Foreskin melanocyte (primary cell): ENCODE measurements at places on chromosomes 1 and 21.

DNA sequence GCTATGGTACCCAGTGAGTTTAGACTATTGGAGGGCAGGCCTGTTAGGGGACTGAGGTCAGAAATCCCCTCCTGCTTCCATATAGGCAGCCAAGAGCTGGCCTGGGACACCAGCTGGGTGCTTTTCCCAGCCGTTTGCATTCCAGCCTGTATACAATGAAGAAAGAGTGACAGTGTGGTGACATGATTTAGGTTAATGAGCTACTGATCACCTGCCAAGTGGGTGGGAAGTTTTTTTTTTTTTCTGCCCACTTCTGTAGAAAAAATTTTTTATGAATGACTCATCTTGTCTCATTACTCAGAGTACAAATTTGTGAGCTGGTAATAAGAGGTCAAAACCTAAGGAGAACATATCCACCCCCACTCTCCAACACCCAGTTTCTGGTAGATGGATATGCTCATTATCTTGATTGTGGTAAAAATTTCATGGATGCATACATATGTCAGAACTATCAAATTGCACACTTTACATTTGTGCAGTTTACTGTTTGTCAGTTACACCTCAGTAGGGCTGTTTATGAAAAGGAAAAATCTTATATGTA lies 16.4 kb upstream of the CGN start:
- peak; percentile 74 for DNase-seq

DNA sequence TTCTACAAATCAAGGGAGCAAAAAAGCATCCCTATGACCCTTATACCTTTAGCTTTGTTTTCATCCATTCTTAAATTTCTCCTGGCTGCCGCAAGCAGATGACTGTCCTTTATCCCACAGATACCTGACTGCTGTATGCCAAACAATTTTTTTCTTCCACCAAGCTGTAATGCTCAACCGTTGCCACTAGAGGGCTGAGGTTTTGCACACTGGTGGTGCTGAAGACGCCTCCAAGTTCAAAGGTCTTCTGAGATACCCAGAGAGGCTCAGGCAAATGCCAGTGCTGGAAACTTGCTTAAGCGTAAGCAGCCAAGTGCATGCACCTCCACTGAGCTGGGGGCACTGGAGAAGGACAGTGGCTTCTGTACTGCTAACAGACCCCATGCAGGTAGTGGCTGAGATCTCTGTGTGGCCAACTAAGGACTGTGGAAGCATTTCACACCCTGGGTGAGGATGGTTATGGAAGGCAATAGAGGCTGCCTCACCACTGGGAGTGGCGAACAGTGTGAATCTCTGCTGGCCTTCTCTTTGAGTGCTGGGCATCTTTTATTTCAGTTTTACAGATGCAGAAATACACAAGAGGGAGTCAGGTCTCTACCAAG lies 28.5 kb downstream of the CNIH3 start:
- peak; percentile 51 for DNase-seq

DNA sequence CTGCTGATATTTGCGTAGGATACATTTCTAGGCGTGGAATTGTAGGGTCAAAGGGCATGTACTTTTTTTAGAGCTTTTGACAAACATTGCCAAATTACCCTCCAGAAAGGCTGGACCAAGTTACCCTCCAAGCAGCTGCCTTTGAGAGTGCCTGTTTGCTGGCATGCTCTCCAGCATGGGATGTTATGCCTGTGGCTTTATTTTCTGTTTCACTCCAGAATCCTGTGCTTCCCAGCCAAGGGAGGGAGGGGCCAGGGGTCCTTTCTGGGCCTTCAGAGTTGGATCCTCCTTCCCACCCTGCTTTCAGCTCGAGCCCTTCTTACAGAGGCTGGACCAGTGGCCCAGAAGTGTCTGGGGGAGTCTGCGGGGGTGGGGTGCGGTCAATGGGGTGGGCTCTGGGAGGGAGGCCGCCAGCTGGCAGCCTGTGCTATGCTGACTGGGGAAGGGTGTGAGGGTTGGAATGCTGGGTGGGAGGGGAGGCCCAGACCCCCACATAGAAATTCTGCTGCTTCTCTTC lies 81.2 kb downstream of the EPHB2 start:
- no peak for DNase-seq

DNA sequence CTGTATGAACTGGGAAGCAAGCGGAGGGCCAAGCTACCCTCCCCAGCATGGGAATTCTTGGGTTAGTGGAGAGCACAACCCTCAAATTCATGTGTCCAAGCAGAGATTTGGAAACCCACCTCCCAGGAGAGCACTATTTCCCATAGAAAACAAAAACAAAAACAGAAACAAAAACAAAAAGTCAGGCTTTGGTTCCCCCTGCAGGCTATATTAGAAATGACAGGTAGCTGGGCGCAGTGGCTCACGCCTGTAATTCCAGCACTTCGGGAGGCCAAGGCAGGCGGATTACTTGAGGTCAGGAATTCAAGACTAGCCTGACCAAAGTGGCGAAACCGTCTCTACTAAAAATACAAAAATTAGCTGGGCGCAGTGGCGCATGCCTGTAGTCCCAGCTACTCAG lies 10.8 kb downstream of the MINDY1 start:
- no peak for DNase-seq

GRCh38 chr1:232291681-232292080 lies 338.3 kb downstream of the SIPA1L2 start:
- no peak for DNase-seq

GRCh38 chr1:12477936-12478611 lies 139.9 kb downstream of the DHRS3 start:
- peak; percentile 100 for DNase-seq

- no peak for DNase-seq
These were observed 32.3 kb downstream of the C21orf91 start for GRCh38 chr21:17786851-17787181.

GRCh38 chr1:61337981-61338848 lies 255.9 kb downstream of the NFIA start:
- peak; percentile 92 for DNase-seq

- DNase-seq, result no peak
These were observed 1.2 kb downstream of the LORICRIN start for GRCh38 chr1:153260585-153261280.

GRCh38 chr1:182680901-182681567 lies 3.4 kb downstream of the RGS8 start:
- no peak for DNase-seq

- DNase-seq, result no peak
These were observed 1.1 kb downstream of the RASAL2 start for GRCh38 chr1:178094739-178095645.

DNA sequence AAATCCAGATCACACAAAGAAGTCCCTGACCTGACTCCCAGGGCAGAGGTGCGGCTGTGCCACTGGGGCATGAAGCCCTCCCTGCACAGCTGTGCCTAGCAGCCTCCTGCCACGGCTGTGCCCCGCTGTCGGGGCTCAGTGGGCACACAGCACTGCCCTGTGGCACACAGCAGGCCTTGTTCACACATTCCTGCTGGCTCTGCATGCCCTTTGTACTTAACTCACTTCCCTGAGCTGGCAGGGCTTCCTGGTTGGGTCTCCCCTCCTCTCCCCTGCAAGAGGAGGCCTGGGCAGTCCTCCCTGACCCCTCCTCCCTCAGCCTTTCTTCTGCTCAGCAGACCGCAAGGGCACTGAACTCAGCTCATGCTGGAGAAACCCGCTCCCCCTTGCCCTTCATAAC lies 14.8 kb downstream of the LHX4 start:
- DNase-seq, result no peak

- DNase-seq, result no peak
These were observed 5.2 kb downstream of the IL6R start for GRCh38 chr1:154410185-154410827.

DNA sequence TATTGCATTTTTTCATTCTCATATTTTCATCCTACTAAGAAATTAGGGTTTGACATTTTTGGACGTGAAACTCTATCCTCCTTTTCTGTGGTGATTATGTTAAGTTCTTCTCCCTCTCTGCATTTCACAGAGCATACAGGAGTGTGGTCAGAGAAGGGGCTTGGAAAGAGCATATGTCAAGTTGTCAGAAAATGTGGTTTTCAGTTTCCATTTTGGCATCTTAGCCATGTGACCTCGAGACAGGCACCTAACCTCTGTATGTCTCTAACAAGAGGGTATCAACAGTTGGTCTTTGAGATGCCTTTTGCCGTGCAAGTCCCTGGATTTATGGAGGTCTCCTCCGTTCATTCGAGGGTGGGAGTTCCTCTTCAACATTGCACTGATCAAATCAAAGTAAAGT lies 140.7 kb downstream of the CYYR1 start:
- no peak for DNase-seq

GRCh38 chr1:20830378-20830777 lies 43.3 kb upstream of the HP1BP3 start:
- DNase-seq, result no peak

GRCh38 chr1:51309291-51309690 lies 21.1 kb downstream of the TTC39A start:
- DNase-seq, result no peak

DNA sequence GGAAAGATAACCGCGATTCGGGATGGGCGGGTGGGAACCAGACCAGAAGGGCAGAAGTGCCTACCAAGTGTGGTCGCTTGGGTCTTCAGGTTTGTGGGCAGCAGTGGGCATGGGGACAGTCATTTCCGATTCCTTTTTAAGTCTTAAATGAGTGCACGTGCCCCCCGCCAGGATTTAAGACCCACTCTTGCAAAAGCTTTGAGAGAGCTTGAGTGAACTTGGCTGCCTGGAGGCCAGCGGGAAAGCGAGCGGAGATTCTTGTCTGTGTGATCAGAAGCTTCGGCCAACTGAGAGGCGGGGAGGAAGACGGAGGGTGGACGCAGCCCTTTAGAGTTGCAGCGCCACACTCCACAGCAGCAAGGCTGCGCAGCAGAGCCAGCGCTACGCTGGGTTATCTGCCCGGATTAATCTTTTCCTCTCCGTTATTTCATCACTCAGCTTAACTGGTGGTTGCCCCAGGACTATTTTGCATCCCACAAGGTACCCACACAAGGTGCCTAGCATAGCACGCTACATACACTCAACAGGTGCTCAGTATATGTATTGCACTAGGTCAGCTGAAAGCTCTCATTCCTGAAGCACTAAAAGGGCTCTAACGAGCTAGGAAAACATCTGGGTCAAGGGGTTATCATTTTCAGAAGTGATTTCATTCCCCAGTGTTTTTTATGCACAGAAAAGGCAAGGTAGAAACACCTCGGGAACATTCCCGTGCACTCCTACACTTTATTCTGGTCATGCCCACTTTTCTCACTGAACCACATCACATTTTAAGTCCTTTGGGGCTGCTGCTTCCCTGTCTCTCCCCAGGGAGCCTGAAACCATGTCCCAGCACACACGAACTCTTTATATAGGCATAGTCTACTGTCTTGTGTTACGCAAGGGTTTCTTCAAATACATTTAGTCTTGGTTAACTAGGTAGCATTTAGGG lies 1.5 kb upstream of the BATF3 start:
- peak; percentile 32 for DNase-seq

GRCh38 chr1:201471772-201472171 lies 2.8 kb upstream of the PHLDA3 start:
- DNase-seq, result no peak

DNA sequence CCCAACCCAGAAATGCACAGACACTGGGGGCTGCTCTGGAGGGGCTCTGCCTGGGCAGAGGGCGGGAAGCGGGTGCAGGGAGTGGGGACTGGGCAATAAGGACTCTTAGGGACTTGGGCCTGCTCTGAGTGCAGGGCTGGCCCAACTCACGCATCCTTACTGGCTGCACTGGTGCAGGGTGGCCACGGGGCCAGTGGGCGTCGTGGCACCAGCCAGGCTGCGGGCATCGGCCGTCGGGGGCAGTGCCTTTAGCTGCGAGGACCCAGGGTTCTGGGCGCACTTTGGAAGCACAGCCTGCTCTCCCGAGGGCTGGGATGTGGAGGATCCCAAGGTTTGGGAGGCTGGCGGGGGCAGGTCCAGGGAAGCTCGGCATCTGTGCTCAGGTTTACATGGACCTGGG lies 27.1 kb upstream of the TTLL10 start:
- no peak for DNase-seq

DNA sequence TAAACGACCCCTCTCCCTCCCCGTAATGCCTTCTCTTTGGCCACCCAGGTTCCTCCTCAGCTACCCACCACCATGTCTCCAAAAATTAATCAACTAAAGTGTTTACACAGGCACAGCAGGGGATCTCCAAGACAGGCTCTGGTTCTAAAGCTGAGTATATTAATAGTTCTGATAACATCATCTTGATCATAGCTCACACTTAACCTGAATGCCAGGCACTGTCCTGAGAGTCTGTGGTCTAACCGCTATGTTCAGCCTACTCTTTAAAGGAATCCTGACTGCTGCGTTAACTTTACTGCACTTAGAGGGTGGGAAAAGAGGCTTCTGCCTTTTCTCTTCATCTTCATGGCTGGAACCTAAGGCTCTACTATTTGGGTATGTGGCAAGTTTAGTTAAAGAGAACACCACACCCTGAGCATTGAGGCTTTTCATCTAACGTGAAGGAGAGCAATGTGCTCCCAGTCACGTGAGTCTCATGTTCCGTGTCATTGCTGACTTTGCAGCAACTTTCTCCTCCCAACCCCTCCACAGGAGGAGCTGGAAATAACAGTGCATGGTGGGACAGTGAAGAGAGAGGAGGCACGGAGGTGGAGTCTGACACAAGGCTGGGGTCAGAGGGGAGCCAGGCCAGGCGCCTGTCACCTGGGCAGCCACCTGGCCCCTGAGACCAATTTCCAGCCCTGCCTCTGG lies 86.4 kb downstream of the FAM78B start:
- peak; percentile 50 for DNase-seq

DNA sequence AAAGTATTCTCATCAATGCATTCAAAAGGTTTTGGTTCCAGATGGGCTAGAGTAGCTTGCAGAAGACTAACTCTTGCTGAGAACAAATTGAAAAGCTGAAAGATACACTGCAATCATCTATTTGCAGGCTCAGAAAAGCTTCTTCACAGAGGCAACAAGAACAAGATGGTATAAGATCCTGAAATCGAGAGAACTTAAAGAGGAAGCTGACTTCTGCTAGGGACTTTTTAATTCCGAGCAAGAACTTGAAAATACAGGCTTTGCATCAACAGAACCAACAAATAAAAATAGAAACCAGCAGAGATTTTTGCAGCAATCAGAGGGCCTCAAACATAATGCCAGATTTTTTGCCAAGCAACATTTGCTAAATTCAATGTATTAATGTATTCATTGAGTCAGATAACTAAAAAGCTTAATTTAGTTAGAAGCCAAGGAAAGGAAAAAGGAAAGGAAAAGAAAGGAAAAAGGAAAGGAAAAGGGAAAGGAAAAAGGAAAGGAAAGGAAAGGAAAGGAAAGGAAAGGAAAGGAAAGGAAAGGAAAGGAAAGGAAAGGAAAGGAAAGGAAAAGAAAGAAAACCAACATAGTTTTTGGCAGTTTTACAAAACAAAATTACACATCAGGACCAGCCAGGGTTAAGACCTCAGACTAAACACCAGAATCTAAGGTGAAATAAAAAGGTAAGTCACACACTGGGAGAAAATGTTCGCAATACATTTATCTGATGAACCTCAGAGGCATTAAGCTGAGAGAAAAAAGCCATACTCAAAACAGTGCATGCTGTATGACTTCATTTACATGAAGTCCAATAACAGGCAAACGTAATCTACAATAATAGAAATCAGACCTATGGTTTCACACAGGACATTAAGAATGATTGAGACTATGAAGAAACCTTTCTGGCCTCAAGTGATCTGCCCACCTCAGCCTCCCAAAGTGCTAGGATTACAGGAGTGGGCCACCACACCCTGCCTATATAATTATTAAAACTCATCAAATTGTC lies 42.6 kb downstream of the FAF1 start:
- DNase-seq, result no peak

- DNase-seq, result no peak
These were observed 61.1 kb downstream of the GFI1 start for GRCh38 chr1:92425617-92426016.
